ENCODE measurements at places on chromosomes 2 and 18.

DNA sequence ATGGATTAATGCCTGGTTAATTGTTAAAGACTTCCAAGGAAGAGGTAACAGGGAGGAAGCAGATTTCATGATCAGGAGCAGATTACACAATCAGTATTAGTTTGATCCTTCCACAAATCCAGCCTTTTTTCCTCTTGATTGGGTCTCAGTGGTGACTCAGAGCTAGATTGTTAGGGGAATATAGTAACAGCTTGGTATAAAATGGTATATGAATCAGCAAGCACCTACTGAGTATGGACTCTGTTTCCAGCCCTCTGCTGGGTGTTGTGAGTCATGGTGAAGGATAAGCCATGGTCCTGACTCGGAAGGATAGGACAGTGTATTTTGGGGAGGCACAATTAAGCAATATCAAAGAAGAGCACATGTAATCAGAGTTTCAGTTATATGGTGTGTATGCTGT lies 272.4 kb upstream of the DPP10 start:
- H3K27ac ChIP-seq, result no peak overlapping the region
- no peaks in the 10 kb centered on the region for H3K4me1 ChIP-seq

DNA sequence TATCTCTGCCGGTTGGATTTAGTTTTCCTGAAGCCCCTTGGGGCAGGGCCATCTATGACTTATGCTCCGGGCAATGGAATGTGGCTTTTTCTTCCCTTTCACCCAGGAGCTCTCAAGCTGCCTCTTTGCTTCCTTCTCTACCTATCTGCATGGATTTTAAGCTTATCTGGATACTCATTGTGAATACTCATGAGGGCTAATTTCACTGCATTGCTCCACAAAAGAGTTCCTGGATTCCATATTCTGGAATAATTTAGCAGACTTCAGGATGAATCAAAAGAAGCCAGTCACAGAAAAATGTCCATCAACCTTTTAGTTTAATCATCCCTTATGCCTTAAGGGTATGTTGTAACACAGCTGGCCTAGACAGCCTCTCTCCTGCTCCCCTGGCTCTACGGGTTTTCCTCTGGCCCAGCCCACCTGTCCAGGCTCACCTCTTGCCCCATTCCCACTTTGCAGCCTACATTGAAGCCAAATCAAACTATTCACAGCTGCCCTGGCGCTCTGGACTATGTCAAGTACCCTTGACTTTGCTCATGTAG lies 122.8 kb upstream of the RMDN2 start:
- H3K27me3 ChIP-seq, result no peaks in the 10 kb centered on the region
- no peaks in the 10 kb centered on the region for H3K36me3 ChIP-seq
- H3K4me1 ChIP-seq, result no peaks in the 10 kb centered on the region
- H3K27ac ChIP-seq, result no peak overlapping the region

GRCh38 chr2:235981631-235982030 lies 186.6 kb downstream of the GBX2 start:
- no peaks in the 10 kb centered on the region for H3K27me3 ChIP-seq
- H3K27ac ChIP-seq, result no peak overlapping the region
- no peak overlapping the region for H3K4me3 ChIP-seq
- H3K4me1 ChIP-seq, result no peaks in the 10 kb centered on the region
- DNase-seq, result peak; percentile 68

DNA sequence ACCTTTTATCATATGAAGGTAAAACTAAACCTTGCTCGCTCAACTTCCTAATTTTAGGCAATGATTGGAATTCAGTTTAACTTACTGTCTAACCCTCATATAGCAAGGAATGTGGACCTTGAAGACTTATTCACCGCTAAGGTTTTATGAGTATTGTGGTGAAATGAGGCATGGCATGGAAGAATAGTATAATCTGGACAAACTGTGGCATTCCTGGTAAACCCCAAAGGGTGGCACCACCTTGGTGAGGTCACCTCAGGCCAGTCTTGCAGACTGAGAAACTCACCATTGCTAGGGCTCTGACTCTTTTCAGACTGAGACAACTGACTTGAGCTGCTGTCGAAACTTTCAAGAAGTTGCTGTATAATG lies 51.1 kb upstream of the EHBP1 start:
- no peak for DNase-seq
- H3K4me3 ChIP-seq, result no peak overlapping the region
- no peaks in the 10 kb centered on the region for H3K27me3 ChIP-seq
- no peaks in the 10 kb centered on the region for H3K36me3 ChIP-seq
